NCI-H1105 (cell line): ENCODE measurements at places on chromosomes 6 and 20.
A peak's percentile ranks its signal among the peaks of the same experiment; 100 is the strongest.

- DNase-seq: no peak
Measured at GRCh38 chr6:157885876-157886275, 62.8 kb downstream of the SNX9 start.

DNA sequence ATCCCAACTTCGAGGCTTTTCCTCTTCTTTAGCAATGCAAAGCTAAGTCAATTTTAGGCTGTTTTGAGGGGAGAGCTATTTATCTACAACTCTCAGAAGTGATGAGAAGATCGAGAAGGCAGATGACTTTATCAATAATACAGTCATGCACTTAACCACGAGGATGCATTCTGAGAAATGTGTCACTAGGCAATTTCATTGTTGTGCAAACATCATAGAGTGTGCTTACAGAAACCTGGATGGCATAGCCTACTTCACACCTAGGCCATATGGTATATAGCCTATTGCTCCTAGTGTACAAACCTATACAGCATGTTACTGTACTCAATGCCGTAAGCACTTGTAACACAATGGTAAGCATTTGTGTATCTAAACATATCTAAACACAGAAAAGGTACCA, 66.6 kb downstream of the PRND start:
- no peak for DNase-seq

- no peak for DNase-seq
Measured at GRCh38 chr6:52552278-52552643, 24.6 kb downstream of the TRAM2 start.

- DNase-seq: peak; percentile 82
Measured at GRCh38 chr6:146700078-146700686, 101.4 kb downstream of the ADGB start.

DNA sequence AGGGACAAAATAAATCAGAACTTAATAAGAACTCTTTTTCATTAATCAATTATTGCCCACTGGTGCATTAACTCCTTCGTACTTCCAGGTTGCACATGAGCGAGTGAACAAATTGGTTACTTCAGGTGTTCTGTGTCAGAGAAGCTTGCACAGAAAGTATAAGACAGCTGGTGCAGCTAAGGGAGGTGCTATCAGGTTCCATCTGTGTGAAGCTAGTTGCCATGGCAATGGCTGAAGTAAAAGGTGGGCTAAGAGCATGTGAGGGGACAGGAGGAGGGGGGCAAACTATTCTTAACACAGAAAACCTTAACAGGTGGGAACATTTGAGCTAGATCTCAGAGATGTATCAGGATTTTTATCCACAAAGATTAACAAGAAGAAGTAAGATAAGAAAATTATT, 81.6 kb downstream of the MANEA start:
- DNase-seq: peak; percentile 3
